ENCODE measurements at places on chromosomes 12 and 14.

DNA sequence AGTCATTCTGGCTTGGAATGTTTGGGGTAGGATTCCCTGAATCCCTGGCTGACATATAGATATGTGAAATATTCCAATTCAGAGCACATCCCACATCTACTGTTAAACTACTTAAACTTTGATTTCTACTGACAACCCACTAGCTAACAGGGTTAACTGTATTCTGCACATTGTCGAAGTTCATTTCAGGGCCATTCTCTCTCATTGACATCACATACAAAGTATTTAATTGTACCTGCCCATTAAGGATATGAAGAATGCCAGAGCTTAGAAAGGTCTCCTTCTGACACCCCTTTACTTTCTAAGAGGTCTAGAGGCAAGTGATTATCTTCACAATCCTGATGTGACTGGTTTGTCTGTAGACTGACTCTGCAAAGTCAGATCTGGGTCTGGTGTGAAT, 2.8 kb upstream of the DCN start:
- no peak for DNase-seq

DNA sequence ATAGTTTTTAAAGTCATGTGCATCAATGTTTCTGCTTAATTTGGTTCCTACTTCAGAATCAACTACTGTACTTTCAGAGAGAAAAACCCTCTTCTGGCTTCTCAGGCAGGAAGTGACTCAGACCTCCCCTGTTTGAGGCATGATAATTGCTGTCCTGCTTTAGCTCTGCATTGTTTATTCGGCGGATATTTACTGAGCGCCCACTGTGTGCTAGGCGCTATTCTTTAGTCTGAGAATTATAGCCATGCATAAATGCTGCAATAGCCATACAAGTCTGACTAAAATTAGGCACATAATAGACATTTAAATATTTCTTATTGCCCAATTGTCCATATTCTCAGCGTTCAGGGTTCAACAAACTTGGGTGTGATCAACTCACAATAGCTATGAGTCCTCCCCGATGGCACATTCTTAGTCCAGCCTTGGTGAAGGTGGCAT, 6.1 kb upstream of the AMIGO2 start:
- DNase-seq = no peak

DNA sequence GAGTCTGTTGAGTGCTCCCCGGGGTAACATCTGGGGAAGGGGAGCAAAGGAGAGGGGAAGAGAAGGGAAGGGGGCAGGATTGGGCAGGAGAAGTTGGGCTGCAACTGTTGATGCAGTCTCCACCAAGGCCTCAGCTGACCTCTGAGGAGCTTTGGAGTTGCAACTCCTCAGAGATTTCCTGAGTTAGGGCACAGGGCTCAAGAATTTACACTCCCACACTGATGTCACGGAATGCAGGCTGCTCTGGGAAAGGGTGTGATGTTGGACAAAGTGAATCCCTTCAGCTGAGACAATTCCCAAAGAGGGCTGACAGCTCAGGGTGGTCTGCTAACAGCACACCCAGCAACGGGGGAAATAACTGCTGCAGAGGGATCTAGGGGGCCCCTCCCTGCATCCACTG, 295.6 kb downstream of the PCNX1 start:
- no peak for DNase-seq

- DNase-seq = no peak
Measured at GRCh38 chr12:122467983-122468382, 32.7 kb downstream of the ZCCHC8 start.

DNA sequence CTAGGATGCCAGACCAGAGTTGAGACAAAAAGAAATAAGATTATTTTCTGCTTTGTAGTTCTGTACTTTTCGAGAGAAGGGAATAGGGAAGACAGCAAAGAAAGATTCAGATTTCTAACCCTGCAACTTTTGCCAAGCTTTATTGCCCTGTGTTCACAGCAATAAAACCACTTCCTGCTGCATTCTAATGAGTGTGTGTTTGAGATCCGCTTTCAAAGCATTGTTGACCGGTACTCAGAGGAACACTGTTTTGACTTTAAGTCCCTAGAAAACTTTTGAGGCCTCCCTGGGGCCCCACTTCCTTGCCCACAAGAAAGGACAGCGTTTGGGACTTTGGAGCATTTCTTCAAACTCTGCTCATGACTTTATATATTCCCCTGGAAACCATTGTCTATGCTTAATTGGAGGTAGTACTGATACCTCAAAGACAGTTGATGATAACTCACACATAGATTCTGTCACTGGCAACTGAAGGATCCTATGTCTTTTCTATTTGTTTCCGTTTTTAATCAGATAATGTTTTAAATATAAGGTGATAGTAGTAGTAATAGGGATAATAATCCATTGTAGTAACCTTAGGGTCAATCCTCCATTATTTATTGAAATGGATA, 1.3 kb downstream of the RNASE6 start:
- DNase-seq = no peak

DNA sequence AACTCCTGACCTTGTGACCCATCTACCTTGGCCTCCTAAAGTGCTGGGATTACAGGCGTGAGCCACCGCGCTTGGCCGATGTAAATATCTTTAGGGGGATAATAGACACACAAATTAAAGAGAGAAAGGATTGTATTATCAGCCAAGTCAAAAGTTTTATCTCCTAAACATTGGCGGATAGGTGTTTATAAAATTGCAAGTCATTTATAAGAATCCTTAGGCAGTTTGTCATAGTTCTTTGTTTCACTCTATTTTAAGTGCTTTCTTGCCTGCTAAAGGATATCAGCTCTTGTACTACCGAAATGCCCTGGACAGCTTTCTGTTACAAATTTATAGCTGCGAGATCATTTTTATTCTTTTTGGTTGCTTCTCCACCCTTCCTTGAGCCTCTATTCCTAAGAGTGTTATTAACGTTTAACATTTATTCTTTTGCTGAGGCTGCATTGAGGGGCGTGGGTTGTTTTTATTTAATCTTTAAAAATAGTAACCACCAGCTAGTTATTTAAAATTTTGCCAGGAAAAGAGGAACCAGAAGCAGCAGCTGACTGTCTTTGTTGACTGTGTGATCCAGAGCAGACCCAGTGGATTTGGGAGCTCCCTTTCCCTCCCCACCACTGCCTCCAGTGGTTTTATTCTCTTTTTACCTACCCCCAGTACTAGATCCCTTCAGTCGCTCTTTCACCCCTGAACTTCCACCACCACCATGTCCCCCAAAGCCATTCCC, 106.4 kb downstream of the DIP2B start:
- no peak for DNase-seq

GRCh38 chr12:23770202-23770938, 179.1 kb downstream of the SOX5 start:
- DNase-seq = no peak

DNA sequence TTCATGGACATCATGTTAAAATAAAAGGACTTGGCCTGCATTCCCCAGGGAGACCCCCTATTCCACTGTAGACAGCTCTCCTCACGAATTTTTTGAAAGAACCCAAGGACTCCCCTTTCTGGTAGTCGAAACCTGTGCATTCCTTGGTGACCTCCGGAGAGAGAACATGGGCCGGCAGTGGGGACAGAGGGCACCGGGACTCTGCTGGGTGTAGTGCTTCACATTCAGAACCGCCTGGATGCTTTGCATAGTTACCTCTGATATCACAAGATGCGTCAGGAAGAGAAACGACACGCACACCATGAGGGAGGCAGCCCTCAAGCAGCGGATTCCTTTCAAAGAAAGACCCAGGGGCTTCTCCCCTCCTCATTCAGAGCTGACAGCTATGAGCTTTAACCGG, 9.7 kb downstream of the CKAP4 start:
- no peak for DNase-seq

DNA sequence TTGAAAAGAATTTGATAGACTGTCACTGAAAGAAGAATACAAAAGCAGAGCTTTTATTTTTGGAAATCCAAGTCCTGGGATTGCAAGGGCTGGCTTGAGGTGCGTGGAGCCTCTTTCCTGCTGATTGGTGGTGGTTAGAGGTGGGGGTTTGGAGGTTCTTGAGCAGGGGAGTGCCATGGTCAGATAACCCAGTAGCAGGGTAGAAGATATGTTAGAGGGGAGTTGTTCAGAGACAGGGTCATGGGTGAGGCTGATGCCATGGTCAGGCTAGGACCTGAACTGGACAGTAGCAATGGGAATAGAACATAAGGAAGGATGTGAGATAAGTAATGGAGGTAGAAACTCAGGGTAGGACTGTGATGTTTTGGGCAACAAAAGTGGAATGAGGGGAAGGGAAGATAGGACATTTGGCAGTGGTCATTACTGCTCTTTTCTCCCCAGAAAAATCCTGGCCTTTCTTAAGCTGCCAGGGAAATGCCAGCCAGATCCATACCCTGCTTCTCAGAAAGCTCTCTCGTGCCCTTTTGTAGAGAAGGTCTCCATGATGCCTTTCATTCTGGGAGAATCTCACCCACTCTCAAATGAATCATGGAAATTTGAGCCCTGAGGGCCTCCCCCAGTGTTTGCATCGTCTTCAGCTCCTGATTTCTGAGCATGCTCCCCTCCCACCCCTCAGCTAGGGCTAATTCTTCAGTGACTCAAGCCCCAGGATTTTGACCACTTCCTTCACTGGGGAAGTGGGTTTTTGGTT, 9.5 kb downstream of the EMP1 start:
- DNase-seq = no peak

- DNase-seq = no peak
Measured at GRCh38 chr12:55675666-55676065, 32.0 kb downstream of the ITGA7 start.

DNA sequence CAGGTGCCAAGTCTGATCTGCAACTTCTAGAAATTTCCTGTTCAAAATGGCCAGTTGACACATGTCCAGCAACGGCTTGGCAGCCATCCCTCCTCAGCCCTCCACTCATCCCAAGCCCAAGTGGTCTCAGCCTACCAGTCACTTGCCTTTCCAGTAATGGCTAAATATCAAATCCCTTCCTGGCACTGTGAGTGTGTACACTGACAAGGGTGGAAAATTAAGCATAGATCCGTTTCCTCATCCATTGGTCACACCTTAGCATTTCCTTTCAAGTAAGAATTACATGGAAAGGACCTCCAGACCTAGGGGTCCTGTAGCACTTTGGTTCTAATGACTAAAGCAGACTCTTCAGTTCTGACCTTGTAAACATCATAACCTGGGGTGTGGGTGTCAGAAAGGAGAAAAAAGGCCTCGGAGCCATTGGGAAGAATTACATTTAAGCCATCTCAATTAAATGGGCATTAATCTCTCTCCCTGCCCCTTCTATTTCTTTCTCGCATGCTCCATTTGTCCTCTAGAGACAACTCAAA, 15.4 kb downstream of the LLPH start:
- DNase-seq = no peak

GRCh38 chr12:34603382-34604035, 581.2 kb downstream of the ALG10 start:
- no peak for DNase-seq

- no peak for DNase-seq
Measured at GRCh38 chr12:10160617-10161385, 11.1 kb downstream of the OLR1 start.

DNA sequence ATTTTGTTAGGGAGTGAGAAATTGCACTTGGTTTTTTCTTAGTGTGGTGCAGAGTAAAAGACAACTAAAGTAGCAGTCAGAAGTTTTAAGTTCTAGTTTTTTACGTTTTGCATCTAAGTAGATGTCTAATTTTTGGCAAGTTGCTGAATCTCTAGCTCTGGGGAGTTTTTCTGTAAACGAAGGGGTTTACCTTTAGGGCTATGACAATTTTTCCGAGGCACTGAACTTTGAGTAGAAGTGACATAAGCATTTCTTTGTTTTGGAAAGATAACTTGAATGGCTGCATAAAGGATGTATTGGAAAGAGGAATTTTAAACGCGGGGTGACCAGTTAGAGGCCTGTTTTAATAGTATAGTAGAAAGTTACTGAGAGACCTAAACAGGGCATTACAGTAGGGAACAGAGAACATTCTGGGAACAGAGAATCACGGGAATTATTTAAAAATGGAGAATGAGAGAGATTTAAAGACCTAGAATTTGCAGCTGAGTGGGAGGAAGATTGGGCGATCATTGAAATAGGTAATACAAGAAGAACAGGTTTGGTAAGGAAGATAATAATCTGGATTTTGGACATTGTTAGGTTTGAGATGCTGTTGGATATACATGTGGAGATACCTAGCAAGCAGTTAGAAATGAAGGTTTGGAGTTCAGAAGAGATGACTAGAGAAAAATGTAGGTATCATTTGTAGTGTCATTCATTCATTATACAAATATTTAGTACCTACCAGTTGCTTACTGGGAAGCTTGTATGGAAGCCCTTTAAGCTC, 1.2 kb downstream of the ZNF410 start:
- DNase-seq = no peak

- DNase-seq = no peak
Measured at GRCh38 chr12:86914721-86915120, 658.5 kb upstream of the MGAT4C start.

- no peak for DNase-seq
Measured at GRCh38 chr14:51041883-51042282, 53.0 kb downstream of the TRIM9 start.

DNA sequence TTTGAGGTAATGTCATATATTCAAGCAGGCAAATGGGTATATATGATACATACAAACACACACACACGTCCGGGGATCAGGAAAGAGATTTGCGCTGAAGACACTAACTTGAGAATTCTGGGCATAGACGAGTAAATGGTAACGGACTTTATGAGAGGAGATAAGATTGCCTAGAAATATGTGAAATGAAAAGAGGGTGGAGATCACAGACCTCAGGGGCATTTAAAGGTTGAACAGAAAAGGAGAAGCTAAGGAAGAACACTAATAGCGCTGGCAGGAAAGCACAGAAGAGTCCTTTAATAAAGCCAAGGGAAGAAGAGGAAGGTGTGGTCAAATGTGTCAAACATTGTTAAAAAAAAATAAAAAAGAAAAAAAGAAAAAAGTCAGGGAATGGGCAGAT, 13.1 kb downstream of the CRY1 start:
- DNase-seq = no peak

GRCh38 chr14:100387450-100387849, 64.3 kb downstream of the SLC25A47 start:
- no peak for DNase-seq

DNA sequence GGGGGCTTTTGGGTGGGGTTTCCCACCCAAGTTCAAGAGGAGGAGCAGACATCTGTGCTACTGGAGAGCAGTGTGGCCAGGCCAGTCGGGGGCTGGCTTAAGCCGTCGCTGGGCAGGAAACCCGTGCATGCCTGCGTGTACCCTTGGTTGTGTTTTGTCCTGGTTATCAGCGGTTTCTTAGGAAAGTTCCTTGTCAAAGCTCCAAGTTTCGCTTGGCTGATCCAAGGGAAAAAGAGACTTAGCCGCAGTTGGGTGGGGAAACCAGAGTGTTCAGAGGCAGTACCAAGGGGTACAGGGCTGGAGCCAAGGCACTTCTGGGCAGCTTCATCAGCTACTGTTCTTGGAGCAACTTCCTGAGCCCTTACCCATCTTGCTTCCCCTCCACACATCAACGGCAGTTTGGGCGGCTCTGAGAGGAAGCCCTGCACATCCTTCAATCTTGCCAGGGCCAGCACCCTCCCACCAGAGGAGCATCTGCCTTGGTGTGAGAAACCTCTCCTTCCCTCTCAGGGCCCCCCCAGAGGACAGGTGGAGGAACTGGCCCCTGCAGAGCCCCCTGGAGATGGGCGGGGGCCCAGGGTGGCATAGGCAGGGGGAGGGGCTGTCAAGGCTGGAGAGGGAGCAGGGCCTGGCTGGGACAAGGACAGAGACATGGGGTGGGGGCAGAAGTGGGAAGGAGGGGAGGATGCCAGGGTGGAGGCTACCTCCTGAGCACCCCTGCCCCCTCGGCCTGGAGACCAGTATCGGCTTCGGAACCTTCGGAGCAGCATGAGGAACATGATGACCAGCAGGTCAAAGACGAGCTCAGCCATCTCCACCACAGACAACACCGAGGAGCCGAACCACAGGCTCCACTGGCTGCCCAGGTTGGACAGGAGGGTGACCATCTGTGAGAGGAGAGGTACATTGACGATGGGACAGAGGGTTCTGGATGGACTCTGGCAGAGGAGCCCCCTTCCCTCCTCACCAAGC, 5.8 kb upstream of the TNFRSF1A start:
- DNase-seq = no peak

Measured in anterior cingulate cortex (tissue), 58 donors.